ENCODE measurements at places on chromosomes 11 and 22.

DNA sequence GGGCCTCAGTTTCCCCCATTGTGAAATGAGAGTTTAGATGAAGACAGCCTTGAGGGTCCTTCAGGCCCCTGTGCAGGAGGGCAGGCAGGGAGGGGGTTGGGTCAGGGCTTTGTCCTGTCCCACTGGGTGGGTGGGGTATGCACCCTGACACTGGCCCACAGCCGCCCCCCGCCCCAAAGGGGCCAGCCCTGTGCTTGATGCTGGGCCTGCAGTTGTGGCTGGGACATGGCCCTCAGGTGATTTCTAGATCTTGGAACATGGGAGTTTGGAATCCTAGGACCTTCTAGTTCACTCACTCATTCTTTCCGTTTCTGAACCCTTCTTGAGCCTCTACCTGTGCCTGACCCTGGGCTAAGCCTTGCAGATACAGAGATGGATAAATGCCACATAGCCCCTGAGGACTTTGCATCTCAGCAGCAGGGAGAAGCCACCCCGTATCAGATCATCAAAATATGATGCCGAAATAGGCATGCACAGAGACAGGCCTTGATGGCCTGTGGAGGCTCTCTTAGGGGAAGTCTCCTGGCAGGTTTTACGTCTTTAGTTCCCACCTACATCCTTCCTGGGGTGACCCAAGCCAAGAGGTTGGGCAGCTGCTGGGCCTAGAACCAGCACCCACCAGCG lies 76.0 kb downstream of the FBLN1 start:
- H3K4me3 ChIP-seq = no peak overlapping the region
- H3K27ac ChIP-seq = peak overlapping the region; percentile 20
- no peak for DNase-seq
- H3K27me3 ChIP-seq = no peaks in the 10 kb centered on the region
- no peaks in the 10 kb centered on the region for H3K36me3 ChIP-seq

- peak overlapping the region; percentile 86 for H3K4me3 ChIP-seq
- no peaks in the 10 kb centered on the region for H3K36me3 ChIP-seq
- H3K27me3 ChIP-seq = no peaks in the 10 kb centered on the region
- H3K4me1 ChIP-seq = peaks cover 34% of the 10 kb centered on the region
- no peak for DNase-seq
Measured at GRCh38 chr11:118996926-118997626, 862 bp upstream of the CENATAC start.

DNA sequence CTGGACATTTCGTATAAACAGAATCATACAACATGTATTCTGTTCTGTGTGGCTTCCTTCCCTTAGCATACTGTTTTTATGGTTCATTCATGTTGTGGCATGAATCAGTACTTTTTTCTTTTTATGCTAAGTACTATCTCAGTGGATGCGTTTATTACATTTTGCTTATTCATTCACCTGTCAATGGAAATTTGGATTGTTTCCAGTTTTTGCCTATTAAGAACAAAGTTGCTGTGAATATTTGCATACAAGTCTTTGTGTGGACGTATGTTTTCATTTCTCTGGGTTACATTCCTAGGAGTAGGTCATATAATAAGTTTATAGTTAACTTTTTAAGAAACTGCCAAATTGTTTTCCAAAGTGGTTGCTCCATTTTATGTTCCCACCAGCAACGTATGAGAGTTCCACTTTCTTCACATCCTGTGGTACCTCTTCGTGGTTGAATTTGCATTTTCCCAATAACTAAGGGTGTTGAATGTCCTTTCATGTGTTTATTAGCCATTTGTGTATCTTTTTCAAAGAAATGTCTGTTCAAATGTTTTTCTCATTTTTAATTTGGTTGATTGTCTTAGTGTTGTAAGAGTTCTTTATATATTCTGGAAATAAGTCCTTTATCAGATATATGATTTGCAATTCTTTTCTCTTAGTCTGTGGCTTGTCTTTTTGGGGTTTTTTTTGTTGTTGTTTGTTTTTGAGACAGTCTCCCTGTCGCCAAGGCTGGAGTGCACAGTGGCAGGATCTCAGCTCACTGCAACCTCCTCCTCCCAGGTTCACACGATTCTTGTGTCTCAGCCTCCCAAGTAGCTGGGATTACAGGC lies 46.0 kb upstream of the MICAL2 start:
- no peaks in the 10 kb centered on the region for H3K27me3 ChIP-seq
- H3K36me3 ChIP-seq = no peaks in the 10 kb centered on the region
- H3K27ac ChIP-seq = no peak overlapping the region

- no peaks in the 10 kb centered on the region for H3K36me3 ChIP-seq
- H3K4me1 ChIP-seq = no peaks in the 10 kb centered on the region
- H3K4me3 ChIP-seq = no peak overlapping the region
- no peak for DNase-seq
Measured at GRCh38 chr11:93063086-93063485, 93.6 kb downstream of the MTNR1B start.

DNA sequence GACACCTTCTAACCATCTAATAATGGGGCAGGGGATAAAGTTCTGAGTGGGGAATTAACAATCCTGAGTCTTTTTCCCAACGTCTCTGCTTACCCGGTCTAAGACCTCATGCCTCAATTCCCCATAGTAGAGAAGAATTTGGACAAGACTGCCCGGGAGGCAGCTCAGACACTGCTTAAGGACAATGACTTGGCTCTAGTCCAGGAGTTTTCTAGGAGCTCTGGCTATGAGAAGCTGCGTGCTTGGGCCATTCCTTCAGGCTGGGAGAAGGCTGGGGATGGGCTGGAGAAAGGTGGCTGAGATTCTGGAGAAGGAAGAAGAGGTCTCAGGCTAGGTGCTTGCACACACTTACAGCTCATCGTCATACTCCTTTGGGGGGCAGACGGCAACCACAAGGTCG lies 19.8 kb upstream of the ABCC8 start:
- no peak overlapping the region for H3K27ac ChIP-seq
- H3K4me3 ChIP-seq = no peak overlapping the region
- no peaks in the 10 kb centered on the region for H3K27me3 ChIP-seq
- no peaks in the 10 kb centered on the region for H3K36me3 ChIP-seq
- no peak for DNase-seq

- H3K4me3 ChIP-seq = no peak overlapping the region
- H3K4me1 ChIP-seq = peaks cover 9% of the 10 kb centered on the region
- no peak overlapping the region for H3K27ac ChIP-seq
- no peak for DNase-seq
- H3K27me3 ChIP-seq = no peaks in the 10 kb centered on the region
Measured at GRCh38 chr11:117855186-117855845, 21.1 kb downstream of the FXYD6 start.

DNA sequence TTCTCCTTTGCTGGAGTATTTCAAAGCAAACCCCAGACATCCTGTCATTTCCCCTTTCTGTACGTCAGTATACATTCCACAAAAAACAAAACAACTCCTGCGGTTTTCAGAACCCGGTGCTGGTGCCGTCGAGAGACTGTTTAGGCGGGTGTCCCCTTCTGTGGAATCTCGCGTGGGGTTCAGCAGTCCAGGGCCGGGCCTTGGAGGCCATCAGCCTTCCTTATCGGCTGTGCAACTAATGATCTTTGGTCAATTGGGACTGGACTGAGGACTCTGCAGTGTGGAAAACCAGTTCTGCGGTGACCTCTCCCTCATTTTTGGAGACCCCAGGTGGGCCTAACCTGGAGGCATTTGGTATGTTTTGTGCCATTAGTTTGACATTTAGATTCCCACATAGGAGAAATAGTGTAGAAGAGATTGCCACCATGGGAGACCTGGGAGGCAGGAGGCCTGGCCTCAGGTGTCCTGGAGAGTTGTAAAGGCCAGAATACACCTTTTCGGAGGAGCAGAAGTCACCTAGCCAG lies 84.4 kb downstream of the TBC1D22A start:
- no peaks in the 10 kb centered on the region for H3K36me3 ChIP-seq
- H3K4me1 ChIP-seq = peaks cover 33% of the 10 kb centered on the region
- DNase-seq = peak; percentile 60
- H3K27ac ChIP-seq = no peak overlapping the region
- H3K27me3 ChIP-seq = no peaks in the 10 kb centered on the region

DNA sequence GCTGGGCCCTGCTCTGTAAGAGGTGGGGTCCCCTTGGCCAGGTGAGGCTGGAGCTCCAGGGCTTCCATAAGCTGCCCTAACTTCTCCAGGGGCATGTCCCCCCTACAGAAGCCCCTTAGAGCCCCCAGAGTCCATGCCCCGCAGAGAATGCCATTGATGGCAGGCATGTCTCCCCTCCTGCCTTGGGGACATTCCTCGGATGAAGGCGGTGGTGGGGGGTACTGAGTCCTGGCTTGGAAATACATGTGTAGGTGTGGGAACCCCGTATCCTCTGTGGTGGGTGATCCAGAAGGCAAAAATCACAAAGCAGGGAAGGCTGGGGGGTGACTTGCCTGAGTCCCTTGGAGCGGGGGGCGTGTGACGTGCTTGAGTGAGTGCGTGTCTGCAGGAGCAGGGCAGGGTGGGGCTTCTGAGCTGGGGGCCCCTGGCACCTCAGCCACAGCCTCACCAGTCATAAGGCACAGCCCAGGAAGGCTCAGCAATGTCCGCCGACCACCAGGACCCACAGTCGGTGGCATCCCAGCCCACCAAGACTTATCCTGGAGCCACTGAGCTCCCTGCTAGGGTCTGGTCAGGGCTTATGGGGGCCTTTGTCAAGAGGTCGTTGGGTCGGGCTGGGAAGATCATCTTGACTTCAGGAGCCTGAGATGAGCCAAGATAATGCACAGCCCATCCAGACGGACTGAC lies 69.8 kb upstream of the KCNQ1OT1 start:
- H3K27me3 ChIP-seq = no peaks in the 10 kb centered on the region
- H3K4me1 ChIP-seq = peaks cover 6% of the 10 kb centered on the region
- H3K4me3 ChIP-seq = no peak overlapping the region

DNA sequence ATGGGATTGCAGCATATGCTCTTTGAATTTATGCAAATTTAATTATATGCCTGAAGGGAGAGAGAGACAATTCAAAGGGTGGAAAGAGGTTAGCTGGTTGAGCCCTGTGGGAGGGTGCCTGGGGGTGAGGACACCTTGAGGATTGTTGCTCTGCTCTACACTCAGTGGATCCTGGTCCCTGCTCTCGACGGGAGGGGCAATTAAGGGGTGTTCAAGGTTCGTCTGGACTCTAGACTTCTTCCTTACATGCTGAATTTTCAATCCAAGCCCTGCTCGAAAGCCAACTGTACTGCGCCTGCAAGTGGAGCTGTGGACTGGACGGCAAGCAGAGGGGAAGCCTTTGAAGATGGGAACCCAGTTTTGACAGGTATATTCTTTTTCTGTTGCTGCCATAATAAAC lies 15.5 kb upstream of the OR5M11 start:
- H3K27ac ChIP-seq = no peak overlapping the region
- H3K4me1 ChIP-seq = no peaks in the 10 kb centered on the region
- no peak overlapping the region for H3K4me3 ChIP-seq
- no peaks in the 10 kb centered on the region for H3K27me3 ChIP-seq

GRCh38 chr22:23072911-23073491 lies 2.7 kb downstream of the GNAZ start:
- H3K4me3 ChIP-seq = no peak overlapping the region
- H3K36me3 ChIP-seq = no peaks in the 10 kb centered on the region
- no peaks in the 10 kb centered on the region for H3K27me3 ChIP-seq
- DNase-seq = no peak

- no peaks in the 10 kb centered on the region for H3K36me3 ChIP-seq
- peak overlapping the region; percentile 71 for H3K27ac ChIP-seq
- H3K27me3 ChIP-seq = no peaks in the 10 kb centered on the region
Measured at GRCh38 chr11:34750692-34751405, 130.0 kb downstream of the EHF start.

DNA sequence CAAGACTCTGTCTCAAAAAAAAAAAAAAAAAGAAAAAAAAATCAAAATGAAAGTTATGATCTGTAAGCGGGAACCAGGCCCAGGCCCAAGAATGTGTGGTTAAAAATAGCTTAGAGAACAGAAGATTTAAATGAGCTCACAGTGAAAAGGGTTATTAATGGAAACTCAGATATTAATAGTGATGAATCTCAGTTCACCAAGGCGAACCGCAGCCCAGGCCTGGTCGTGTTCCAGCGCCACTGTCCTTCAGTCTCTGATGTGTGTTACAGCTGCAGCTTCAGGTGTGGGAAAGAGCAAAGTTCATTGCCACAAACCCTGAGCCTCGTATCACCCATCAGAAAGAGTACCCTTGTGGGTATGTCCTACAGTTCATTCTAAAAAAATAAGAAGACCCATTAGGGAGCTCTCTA lies 107.1 kb downstream of the GAB2 start:
- no peak overlapping the region for H3K27ac ChIP-seq
- no peaks in the 10 kb centered on the region for H3K27me3 ChIP-seq
- peaks cover 54% of the 10 kb centered on the region for H3K4me1 ChIP-seq
- H3K4me3 ChIP-seq = no peak overlapping the region

DNA sequence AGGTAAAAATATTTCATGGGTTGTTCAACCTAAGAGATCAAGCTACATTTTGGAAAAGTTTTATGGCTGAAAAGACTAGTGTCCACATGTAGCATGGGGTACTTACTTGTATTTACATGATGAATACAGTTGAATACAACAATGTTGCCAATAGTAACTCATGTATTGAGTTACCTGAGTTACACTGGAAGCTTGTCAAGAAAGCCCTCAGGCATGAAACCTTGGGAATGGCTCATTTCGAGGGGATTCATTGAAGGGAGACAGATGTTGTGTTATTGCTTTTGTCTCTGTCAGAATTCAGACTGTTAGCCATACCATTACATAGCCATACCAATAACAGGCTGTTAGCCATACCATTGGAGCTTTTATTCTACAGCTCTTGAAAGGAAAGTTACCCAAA lies 9.2 kb downstream of the OR51F2 start:
- no peak overlapping the region for H3K4me3 ChIP-seq
- DNase-seq = no peak
- H3K4me1 ChIP-seq = no peaks in the 10 kb centered on the region

DNA sequence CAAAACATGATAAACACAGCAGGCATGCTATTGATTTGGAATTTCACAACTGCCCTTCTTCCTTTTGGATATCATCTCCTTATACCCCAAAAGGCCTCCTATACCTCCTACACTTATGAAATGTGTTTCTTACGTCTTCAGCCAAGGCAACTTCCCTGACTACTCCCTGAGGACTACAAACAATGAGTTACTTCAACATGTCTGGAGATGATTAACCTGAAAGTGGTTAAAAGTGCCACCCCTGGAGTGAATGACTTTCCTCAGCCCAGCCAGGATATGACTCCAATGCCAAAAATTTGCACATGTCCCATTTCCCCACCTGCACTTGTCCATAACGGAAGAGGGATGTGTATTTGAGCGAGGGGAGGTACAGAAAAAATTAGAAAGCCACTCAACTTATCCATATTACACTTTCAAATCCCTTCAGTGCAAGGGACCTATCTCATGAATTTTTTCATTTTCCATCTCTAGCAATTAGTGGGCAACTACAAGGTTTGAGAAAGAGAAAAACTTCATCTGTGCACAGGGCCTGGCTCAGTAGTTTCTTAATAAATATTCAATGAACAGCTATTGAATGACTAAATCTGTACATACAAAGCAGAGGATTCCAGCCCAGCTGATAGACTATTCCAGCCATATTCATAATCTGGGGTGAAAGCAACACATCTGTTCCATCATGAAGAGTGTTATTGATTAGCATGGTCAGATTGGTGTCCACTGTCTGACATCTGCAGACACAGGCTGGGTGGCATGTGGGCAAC lies 36.8 kb downstream of the KIRREL3 start:
- no peaks in the 10 kb centered on the region for H3K36me3 ChIP-seq
- no peak for DNase-seq
- no peaks in the 10 kb centered on the region for H3K4me1 ChIP-seq
- H3K27me3 ChIP-seq = no peaks in the 10 kb centered on the region
- no peak overlapping the region for H3K4me3 ChIP-seq
